ENCODE measurements at places on chromosomes 13 and 19. TPM values are rescaled to one million over a fixed set of nuclear protein-coding genes. Genes with fewer than 3 reads are reported as not detected.

The ZNF763 gene
- 8.7 TPM for total RNA-seq

The ZMYM2 gene
- total RNA-seq = 183 TPM

The BORA gene
- total RNA-seq = 10.8 TPM

The SLC25A23 gene
- total RNA-seq = 75.2 TPM

The IFNL4 gene
- total RNA-seq = not detected

GRCh38 chr19:21335721-21336120 lies 6.5 kb upstream of the ZNF708 start:
- no peak for DNase-seq

DNA sequence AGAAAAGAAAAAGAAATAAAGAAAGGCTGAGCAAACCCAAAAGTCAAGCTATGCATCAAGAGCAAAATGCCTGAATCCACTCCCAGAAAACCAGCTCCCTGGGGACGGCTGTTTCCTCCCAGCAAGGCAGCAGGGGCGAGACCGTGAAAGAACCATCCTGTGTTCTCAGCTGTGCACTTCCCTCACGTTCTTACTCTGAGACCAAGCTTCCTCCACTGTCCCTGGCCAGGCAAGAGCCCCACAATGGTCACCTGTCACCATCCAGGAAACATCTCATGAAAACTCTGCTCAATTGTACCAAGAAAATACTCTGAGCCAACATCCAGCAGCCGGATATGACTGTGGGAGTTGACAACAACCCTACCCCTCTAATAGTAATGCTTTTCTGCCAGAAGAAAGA lies 22.9 kb downstream of the RAB20 start:
- DNase-seq = no peak

GRCh38 chr13:112619730-112620631 lies 32.0 kb upstream of the TUBGCP3 start:
- DNase-seq = peak; percentile 36

DNA sequence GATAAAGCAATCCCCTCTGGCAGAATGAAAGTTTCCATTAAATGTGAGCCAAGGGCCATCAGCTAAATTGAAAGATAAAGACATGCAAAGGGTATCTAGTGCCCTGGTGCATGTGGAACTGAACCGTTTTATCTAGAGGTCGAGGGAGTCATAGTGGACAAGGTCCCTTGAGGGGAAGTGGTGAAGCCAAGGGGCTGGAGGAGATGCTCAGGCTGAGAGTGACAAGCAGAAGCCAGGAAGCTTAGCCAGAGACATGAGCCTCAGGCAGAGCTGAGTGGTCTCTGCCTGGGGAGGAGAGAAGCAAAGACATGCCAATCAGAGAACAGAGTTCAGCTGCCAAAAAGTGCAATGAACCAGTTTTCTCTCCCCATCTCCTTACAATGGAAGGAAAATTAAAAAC lies 68.1 kb upstream of the SLC10A2 start:
- DNase-seq = no peak

DNA sequence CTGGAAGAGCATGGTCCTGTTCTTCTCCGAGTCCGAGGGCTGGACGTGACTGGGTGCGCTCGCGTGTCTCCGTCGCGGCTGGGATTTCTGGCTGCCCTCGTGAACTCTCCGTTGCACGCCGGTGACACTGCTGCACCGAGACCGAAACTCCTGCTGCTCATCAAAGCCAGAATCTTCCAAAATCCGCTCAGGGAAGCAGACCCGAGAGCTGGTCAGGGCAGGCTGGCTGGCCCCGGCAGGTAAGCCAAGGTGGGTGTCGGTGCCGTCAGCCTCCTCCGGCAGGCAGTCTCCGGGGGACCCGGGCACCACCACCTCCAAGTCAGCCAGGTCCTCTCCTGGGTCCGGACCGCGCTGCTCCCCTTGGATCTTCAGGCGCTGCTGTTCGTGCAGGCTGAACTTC lies 119.9 kb downstream of the TBC1D4 start:
- DNase-seq = no peak

DNA sequence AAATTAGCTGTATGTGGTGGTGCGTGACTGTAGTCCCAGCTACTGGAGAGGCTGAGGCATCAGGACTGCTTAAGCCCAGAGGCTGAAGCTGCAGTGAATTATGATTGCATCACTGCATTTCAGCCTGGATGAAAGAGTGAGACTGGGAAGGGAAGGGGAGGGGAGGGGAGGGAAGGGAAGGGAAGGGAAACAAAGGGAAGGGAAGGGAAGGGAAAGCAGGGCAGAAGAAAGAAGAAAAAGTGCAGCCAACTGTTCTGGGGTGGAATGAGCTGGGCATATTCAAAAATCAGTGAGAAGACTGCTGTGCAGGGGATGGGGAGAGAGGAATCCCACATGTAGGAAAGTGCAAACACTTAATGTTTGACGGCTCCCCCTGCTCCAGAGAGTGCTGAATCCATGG lies 905.5 kb downstream of the UQCRFS1 start:
- DNase-seq = no peak

DNA sequence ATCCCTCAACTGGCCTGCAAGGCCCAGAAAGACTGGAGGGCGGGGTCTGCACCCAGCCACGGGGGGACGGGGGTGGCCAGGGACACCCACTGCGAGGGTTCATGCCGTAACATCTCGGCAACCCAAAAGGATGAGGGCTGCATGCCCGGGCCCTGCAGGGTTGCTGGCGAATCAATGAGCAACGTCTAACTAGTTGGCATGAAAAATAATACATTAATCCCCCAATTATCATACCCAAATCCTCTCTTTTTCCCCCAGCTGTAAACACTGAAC lies 232.2 kb downstream of the TUBA3C start:
- DNase-seq = no peak

DNA sequence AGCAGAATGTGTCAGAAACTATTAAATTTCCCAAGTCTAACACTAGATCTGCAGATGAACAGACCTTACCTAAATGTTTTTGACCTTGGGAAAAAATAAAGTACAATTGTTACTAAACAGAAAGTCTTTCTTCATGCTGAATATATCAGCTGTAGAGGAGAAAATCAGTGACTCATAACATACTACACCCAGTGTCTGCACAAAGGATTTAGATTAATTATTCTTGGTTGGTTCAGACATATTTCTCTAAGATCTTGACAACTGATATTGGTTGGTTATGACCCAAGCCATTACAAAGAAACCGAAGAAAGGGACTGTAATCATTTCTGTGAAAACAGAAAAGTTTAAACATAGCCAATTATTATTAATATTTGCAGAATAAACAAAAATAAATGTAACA lies 225.1 kb downstream of the HS6ST3 start:
- DNase-seq = no peak

DNA sequence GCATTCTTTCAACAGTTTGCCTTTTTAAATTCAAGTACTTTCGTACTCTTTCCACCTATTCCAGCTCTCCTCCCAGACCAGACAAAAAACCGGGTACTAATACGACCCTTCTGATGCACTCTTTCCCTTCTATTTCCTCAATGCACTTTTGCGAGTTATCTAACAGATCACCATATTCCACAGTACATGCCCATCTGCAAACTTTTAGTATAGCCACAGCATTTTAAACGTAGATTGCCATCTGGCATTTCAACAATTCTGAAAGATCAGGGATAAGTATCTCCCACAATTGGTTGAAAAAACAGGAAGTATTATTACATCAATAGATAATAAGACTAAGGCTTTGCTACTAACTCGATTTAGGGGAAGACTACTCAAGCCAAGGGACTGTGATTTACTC lies 31.5 kb downstream of the RBM26 start:
- DNase-seq = no peak

DNA sequence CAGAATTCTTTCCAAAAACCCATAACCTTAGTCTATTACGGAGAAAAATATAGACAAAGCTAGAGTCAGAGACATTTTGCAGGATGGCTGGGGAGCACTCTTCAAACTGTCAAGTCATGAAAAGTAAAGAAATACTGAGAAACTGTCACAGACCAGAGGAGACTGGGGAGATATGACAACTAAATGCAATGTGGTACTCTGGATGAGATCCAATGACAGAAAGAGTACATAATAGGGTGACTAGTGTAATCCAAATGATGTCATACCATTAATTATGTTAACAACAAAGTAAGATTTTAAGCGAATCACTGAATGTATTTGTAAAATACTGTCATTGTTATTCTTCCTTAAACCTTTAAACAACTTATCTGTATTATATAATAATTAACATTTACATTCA lies 393.8 kb downstream of the LIG4 start:
- DNase-seq = no peak

DNA sequence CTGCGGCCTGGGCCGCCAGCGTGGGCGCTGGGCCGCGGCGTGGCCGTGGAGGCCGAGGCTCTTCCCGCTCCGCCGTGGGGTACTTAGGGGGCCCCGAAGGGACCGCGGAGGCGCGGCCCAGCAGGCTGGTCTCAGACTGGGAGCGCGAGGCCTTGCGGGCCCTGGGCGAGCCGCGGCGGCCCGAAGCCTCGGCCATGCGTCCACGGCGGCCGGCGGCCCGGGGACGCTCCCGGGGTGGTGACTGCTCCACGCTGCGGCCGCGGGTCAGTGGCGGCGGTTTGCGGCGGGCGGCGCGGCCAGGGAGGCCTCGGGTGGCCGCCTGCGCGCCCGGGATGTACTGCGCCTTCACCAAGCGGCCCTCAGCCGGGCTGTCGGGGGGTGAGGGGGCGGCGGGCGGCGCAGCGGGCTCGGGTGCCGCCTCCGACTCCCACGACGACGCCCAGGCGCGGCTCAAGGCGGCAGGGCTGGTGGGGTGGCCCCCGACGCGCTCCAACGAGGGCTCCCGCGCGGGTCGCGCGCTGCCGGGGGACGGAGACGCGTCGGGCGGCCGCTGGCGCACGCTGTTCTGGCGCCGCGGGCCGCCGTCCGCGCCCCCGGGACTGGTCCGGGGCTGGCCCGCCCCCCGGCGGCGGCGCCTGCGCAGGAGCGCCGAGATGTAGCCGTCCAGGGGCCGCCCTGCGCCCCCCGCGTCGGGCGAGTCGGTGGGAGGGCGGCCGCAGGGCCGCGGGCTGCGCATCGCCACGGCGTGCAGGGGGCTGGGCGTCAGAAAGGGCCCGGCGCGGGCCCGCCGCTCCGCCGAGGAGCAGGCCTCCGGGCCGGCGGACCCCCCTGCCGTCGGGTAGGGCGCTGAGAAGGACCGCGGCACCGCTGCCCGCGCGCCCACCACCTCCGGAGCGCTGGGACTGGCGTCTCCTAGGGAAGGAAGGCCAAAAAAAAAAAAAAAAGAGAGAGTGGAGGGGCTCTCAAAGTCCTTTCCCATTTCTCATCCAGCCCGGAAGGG lies 11.7 kb downstream of the DACT3 start:
- no peak for DNase-seq

GRCh38 chr13:110329258-110329657 lies 22.2 kb downstream of the COL4A2 start:
- DNase-seq = no peak

GRCh38 chr19:36169084-36169760 lies 17.0 kb upstream of the COX7A1 start:
- DNase-seq = no peak

GRCh38 chr19:55461974-55462626 lies 658 bp upstream of the ISOC2 start:
- DNase-seq = no peak

DNA sequence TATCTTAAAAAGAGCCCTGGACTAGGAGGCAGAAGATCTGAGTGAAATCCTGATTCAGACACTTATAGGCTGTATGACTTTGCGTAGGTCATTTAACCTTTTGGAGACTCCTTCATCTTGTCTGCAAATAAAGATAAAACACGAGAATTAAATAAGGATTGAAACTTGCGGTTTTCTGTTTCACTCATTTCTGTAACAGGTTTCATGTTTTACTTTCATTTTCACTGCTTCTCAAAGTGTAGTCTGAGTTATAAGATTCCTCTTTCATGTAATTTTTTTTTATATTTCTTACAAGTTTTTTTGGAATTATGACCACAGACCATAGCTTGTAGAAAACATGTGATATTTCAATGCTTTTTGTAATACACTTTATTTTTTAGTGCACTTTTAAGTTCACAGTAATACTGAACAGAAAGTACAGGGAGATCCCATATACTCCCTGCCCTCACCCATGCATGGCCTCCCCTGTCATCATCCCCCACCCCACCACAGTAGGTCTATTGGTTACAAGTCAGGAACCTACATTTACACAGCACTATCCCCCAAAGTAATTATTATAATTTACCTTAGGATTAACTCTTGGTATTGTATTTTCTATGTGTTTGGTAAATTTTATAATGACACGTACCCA lies 174.6 kb downstream of the ITGBL1 start:
- DNase-seq = no peak

DNA sequence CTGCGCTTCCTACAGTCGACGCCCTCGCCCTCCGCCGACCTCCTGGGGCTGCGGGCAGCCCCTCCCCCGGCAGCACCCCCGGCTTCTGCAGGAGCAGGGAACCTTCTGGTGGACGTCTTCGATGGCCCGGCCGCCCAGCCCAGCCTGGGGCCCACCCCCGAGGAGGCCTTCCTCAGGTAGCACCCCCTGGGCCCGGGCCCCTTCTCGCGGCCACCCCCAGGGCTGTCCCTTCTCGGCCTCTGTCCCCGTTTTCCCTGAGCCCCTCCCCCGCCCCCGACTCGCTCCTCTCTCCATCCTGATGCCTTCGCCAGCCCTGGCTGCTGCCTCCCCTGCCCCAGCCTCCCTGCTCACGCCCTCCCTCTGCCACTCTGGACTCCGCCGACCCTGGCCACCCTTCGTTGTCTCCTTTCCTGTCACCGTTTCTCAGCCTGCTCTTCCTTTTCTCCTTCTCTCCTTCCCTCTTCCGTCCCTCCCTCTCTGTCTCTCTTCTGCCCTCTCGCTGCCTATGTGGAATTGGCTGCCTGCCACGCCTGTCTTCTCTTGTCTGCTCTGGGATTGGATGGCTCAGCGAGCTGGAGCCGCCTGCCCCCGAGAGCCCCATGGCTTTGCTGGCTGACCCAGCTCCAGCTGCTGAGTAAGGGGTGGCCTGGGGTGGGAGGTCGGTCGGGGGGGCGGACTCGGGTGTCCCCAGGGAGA lies 11.0 kb downstream of the FUZ start:
- DNase-seq = no peak

- peak; percentile 79 for DNase-seq
These were observed 959 bp upstream of the RAB4B start for GRCh38 chr19:40776932-40777644.

- DNase-seq = no peak
These were observed 423.0 kb downstream of the DCT start for GRCh38 chr13:94056362-94056990.

DNA sequence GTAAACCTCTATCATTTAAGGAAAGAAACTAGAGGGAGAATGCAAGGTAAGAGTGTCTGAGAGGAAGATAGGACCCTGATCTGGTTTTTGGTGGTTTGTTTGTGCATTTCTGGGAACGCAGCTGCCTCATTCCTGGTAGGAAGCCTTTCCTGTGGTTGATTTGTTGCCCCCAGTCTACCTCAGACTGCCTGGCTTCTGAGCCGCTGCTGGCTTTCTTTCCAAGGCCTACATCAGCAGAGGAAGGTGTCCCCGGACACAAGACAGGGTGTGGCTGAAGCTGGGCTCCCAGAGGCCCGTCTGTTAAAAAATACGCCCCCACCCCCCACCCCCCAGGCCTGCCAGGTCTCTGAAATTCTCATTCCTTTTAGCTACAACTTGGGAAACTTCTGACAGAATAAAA lies 42.6 kb downstream of the C13orf42 start:
- DNase-seq = no peak
